HTR-8/SVneo (cell line): ENCODE measurements at places on chromosomes 16 and 17.

DNA sequence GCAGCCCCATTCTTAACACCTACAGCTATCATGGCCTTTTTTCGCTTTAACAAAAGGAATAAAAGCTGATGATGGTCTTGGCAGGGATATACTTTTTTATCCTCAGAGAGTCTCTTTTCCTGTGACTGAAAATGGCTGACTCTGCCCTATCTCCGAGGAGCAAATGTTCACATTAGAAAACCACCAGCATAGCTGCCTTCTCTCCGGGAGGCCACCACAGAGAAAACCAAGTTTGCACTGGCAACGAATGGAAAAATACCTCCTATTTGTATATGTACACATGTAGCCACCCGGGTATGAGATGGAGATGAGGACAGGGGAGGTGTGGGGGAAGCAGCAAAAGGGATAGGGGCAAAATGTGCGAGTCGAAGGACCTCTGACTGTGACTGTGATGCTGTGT is 88.2 kb downstream of the STX8 start:
- no peak for DNase-seq

GRCh38 chr16:30397056-30397455 is 1.8 kb downstream of the ZNF48 start:
- no peak for DNase-seq

DNA sequence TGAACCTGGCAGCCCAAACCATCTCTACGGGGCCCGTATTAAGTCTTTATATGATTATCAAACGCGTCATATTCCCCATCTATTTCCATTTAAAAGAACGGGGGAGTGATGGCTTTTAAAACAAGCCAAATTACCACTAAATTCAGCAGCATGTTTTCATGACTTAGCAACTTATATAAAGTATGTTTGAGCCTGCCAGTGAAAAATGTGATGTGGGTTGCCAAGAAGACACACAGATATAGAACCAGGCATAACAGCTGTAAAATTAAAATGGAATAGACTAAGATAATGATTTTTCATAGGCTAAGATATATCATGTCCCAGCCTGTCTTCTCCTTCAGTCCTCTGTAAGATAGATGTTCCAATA is 44.8 kb upstream of the HSBP1 start:
- no peak for DNase-seq

DNA sequence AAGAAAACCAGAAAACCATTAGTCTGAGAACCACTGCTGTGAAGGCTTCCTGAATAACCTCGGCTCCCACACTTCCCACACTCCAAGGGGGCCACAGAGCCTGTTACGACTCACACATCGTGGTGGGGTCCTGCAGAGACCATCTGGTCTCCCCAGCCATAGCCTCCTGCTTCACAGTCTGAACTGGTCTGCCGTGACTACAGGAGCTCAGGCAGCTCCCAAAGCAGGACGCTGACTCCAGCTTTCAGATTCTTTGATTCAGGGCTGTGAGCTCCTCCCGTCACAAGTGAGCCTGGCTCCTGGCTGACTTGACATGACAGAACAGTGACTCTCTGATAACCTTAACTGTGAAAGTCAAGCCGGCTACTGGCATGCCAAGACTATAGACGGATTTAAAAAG is 37.8 kb downstream of the CYB5D2 start:
- no peak for DNase-seq

DNA sequence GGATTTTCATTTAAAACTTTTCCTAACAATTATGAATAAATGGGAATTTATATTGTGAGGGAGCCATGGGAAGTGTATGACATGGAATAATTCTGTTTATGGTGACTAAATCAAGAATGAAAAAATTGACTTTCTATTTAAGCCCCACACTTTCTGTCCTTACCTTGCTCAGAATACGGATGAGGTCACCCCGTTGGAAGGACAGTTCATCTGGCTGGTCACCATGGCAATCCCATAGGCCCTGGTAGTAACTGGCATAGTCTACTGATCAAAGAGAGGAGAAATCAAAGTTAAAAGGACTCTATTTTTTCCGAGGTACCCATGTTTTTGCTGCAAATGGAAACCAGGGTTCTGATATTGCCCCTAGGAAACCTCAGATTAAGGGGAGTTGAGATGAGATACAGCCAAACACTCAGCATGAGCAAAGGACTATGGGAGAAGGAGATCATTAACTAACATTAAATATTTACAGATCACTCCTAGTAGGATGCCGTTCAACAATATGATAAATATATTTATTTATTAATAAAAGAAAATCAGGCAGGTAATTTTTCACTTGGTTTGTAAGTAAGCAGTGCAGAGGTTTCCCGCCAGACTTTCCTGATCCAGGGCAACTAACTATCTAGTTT is 54.9 kb downstream of the SNX11 start:
- DNase-seq = no peak

GRCh38 chr16:3015865-3016521 is 2.0 kb downstream of the CLDN6 start:
- no peak for DNase-seq

DNA sequence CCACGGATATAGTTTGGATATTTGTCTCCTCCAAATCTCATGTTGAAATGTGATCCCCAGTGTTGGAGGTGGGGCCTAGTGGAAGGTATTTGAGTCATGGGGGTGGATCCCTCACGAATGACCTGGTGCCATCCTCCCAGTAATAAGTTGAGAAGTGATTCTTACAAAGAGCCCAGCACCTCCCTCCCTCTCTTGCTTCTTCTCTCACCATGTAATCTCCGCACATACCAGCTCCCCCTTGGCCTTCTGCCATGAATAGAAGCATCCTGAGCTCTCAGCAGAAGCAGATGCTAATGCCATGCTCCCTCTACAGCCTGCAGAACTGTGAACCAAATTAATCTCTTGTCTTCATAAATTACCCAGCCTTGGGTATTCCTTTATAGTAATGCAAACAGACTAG is 41.9 kb upstream of the RBBP6 start:
- no peak for DNase-seq

- no peak for DNase-seq
Measured at GRCh38 chr16:12515746-12516145, 287.9 kb downstream of the CPPED1 start.
